Regular cardiac myocyte (primary cell): ENCODE measurements at places on chromosomes 6 and 20. TPM values are rescaled to one million over a fixed set of nuclear protein-coding genes. Genes with fewer than 3 reads are reported as not detected.

SCUBE3 gene
- 26.5 and 132 TPM in 2 replicates for total RNA-seq

ARMH2 gene
- not detected in 2 replicates for total RNA-seq

BPIFB2 gene
- total RNA-seq: not detected in 2 replicates

NKX2-2 gene
- not detected in 2 replicates for total RNA-seq

LGSN gene
- total RNA-seq: under 0.01 TPM in 1 of 2 replicates, not detected in the other

LAMA4 gene
- 173 and 472 TPM in 2 replicates for total RNA-seq

TOMM6 gene
- 63.4 and 147 TPM in 2 replicates for total RNA-seq

HLA-DQB1 gene
- total RNA-seq: under 0.01 TPM in 1 of 2 replicates, not detected in the other

SLC35F1 gene
- under 0.01 TPM in 1 of 2 replicates, not detected in the other for total RNA-seq

KHDC1L gene
- total RNA-seq: not detected in 2 replicates

TMEM151B gene
- not detected in 2 replicates for total RNA-seq

RIMS4 gene
- total RNA-seq: not detected in 2 replicates

HLA-DRA gene
- 0.38 and 1.7 TPM in 2 replicates for total RNA-seq

DOP1A gene
- total RNA-seq: 28.0 and 35.8 TPM in 2 replicates

RUNX2 gene
- total RNA-seq: 0.77 and 1.7 TPM in 2 replicates

EBF4 gene
- under 0.01 and 0.56 TPM in 2 replicates for total RNA-seq

FILIP1 gene
- 0.58 and 2.5 TPM in 2 replicates for total RNA-seq

IL17A gene
- not detected in 2 replicates for total RNA-seq

TCF15 gene
- total RNA-seq: not detected in 2 replicates

MCHR2 gene
- not detected in 2 replicates for total RNA-seq

XKR7 gene
- under 0.01 TPM in 1 of 2 replicates, not detected in the other for total RNA-seq

SNAP25 gene
- total RNA-seq: 0.77 and 2.8 TPM in 2 replicates

WFDC2 gene
- total RNA-seq: not detected in 2 replicates

TMEM244 gene
- not detected in 2 replicates for total RNA-seq

LAMP5 gene
- total RNA-seq: 0.19 TPM in 1 of 2 replicates, not detected in the other

TSPO2 gene
- not detected in 2 replicates for total RNA-seq

RIMS1 gene
- total RNA-seq: 17.1 and 39.5 TPM in 2 replicates

HUS1B gene
- total RNA-seq: 0.77 and 1.1 TPM in 2 replicates

SYNDIG1 gene
- 0.58 and 1.4 TPM in 2 replicates for total RNA-seq

NKAIN2 gene
- total RNA-seq: under 0.01 TPM in 1 of 2 replicates, not detected in the other

PPIL4 gene
- total RNA-seq: 36.4 and 42.8 TPM in 2 replicates

BPIFA1 gene
- total RNA-seq: not detected in 2 replicates

MDFI gene
- total RNA-seq: 1.3 and 2.8 TPM in 2 replicates

CNKSR3 gene
- total RNA-seq: 2.5 and 2.7 TPM in 2 replicates

ABHD16B gene
- total RNA-seq: not detected in 2 replicates

HLA-DPA1 gene
- total RNA-seq: 1.9 and 2.8 TPM in 2 replicates

PAX1 gene
- total RNA-seq: not detected in 2 replicates

ACTR5 gene
- 5.9 and 7.5 TPM in 2 replicates for total RNA-seq

SIRPB1 gene
- total RNA-seq: 0.19 and 2.5 TPM in 2 replicates

FNDC11 gene
- total RNA-seq: 0.19 and 0.56 TPM in 2 replicates

POLR3F gene
- total RNA-seq: 17.8 and 19.4 TPM in 2 replicates

SLC16A10 gene
- not detected in 2 replicates for total RNA-seq

CDH4 gene
- 0.28 and 1.2 TPM in 2 replicates for total RNA-seq

DLL1 gene
- total RNA-seq: 0.38 and 1.7 TPM in 2 replicates

FKBP1C gene
- 0.28 and 0.38 TPM in 2 replicates for total RNA-seq

CDH22 gene
- total RNA-seq: not detected in 2 replicates

SLPI gene
- total RNA-seq: 0.58 TPM in 1 of 2 replicates, not detected in the other

BEND3 gene
- 1.4 and 2.5 TPM in 2 replicates for total RNA-seq

TASP1 gene
- 9.0 and 13.5 TPM in 2 replicates for total RNA-seq
